ENCODE measurements at places on chromosomes 16 and 17.

- DNase-seq: no peak
Measured at GRCh38 chr17:35804658-35805192, 4.6 kb upstream of the TAF15 start.

DNA sequence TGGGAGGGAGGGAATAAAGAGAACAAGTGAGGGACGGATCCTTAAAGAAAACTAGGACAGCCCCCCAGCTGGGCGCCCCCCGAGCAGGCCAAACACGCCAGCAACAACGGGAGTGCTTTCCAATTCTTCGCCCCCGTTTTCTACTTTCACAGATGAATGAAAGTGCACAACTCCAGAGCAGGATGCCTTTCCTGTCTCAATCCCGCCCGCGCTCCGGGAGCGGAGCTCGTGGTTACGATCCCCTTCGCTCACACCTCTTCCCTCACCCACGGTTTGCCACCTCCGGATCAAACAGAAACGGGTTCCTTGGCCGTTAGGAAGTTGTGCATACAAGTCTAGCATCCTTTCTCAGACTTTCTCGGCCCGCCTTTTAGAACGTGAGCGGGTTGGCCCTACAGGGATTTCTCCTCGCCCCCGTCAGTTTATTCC is 680 bp downstream of the SKA2 start:
- DNase-seq: no peak

DNA sequence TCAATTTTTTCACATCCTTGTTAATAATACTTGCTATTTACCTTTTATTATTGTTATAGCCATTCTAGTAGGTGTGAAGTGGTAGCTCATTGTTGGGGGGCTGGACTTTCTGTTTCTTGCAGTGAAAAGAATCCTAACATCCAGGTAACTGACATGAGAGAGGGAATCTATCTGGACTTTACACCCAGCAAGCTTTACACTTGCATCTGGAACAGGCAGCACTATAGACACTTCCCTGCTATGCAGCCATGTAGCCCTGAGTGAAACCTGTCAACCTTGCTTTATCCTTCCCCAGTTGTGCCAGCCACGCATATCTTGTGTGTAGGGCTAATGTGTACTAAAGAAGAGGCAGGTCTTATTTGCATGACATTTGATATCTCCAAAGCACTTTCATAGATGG is 16.9 kb upstream of the ABCC12 start:
- no peak for DNase-seq

DNA sequence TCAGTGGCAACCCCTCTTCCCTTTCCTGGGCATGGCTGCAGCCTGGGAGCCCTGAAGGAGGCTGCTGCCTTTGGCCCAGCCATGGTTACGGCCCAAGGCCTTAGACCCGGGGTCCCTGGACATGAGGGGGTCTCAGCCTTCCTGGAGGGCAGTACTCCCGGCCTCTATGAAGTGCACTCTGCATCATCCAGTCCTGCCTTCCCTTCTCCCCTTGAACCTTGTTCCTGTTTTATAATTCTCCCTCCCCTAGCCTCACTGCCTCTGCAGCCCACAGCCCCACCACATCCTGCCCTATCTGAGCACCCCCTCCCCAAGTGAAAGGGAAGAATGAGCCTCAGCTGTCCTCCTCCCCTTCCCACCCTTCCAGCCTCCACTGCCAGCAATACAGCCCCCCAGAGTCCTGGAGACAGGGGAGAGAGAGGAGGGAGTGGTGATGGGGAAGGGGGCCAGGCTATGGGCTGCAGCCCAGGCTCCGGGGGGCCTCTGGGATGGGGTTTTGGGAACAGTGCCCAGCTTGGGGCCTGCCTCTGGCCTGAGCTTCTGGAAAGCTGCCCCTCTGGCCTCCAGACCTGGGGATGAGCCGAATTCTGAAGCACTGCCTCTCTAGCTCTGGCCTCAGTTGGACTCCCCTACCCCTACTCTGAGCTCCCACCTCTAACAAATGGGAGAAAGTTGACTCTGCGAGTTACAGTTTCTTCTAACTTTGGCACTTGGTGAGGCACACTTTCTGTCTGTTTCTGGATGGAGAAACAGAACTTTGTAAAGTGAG is 7.6 kb downstream of the CCR7 start:
- no peak for DNase-seq

DNA sequence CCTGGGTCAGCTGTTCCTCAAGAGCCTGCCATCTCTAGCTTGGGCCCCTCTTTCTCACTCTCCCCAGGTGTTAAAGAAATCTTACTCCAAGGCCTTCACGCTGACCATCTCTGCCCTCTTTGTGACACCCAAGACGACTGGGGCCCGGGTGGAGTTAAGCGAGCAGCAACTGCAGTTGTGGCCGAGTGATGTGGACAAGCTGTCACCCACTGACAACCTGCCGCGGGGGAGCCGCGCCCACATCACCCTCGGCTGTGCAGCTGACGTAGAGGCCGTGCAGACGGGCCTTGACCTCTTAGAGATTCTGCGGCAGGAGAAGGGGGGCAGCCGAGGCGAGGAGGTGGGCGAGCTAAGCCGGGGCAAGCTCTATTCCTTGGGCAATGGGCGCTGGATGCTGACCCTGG is 6.8 kb downstream of the CNP start:
- no peak for DNase-seq

DNA sequence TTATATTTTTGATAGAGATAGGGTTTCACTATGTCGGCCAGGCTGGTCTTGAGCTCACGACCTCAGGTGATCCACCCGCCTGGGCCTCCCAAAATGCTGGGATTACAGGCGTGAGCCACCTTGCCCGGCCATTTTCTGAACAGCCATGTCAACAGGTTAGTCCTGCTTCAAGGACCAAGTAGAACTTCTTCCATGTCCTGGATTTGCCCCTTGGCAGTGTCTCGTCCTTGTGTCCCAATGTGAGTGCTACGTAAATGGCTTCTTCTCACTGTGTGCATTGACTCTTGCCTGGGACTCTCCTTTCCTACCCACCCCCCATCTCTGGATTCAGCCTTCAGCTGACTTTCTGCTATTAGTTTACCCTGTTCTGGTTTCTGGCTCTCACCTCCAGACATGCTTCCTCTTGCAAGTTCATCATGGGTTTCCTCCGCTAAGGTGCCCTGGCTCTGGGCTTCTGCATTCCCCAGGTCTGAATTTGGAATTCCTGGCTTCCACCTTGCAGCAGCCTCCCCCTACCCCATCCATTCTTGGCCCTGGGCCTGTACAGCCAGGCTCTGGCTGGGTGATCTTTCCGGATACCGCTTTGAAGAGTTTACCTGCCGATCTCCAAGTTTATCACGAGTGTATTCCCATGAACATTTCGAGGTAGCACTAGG is 14.0 kb upstream of the IRF8 start:
- no peak for DNase-seq

DNA sequence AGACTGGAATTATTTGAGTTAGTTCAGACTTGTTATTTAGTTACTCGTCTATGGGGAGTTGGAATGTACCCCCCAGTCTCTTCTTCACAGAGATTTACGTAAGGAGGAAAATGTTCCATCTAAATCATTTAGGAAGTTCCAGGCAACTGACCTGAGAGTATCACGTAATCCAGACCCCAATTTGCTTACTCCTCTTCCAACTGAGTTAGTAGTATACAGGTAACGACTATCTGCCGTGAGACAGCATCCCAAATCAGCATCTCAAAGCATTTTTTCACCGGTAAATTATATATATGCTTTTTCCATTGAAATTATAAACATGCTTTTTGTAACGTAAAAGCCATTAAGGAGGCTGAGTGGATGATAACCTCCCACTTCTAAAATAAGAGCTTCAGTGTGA is 214.3 kb upstream of the WSB1 start:
- DNase-seq: no peak

- no peak for DNase-seq
Measured at GRCh38 chr17:73510981-73511718, 133.1 kb downstream of the SDK2 start.

DNA sequence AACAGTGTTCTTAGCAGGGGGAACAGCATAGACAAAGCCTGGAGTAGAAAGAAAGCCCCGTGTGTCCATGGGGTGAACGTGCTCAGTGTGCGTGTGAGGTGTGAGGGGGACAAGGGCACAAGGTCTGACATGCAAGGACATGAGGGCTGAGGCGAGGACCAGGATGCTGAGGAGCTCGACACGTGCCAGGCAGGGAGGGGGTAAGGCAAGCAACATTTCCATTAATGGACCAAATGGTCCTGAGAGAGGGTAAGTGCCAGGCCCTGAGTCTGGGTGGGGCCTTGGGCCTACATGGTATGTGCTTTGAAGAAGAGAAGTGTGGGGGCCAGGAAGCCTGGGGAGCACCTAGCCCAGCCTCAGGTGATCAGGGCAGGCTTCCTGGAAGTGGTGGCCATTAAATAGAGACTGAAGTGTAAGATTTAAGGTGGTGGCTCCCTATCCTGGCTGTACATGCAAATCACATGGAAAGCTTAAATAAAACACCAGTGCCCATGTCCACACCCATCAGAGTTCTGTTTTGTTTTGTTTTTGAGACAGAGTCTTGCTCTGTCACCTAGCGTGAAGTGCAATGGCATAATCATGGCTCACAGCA is 29.3 kb downstream of the ADCY7 start:
- DNase-seq: no peak

DNA sequence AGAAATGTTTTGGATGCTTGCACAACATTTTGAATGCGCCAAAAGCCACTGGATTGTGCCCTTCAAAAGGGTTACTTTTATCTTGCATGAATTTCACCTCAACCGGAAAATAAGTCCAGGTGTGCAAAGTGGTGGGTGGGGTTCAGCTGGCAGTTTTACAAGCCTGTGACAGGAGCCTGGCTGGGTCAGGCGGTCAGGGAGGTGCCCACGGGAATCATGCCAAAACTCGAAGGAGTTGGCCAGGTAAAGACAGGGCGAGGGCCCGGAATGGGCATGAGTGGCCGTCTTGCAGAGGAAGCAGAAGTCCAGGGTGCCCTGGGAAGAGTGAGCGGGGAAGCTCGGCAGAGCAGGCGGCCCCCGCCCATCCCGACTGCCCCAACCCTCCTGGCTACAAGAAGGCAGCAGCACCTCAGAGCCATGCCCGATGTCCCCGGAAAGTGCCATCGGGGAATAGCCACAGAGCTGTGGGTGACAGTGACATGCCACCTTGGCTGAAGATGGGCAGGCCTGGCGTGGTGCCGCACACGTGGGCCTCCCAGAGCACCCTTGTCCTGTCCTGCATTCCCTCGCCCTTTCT is 19.1 kb upstream of the CACNG1 start:
- DNase-seq: no peak

GRCh38 chr16:48252013-48252412 is 4.7 kb upstream of the ABCC11 start:
- no peak for DNase-seq

DNA sequence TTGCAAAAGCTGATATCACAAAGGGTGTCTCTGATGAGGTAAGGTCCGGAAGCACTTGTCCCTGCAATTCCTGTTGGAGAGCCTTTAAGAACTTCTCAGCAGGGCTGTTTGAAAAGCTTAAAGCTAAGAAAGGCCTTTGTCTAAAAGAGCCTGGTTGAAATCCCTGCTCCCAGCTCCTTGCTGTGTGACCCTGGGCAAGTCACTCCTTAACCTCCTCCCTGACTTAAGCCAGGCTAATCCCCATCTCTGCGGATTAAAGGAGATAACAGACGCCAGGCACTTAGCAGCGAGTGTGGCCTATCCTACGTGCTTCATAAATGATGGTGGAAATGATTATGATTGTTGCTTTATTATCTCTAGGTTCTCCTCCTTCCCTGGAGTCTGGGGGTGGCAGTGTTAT is 368.0 kb upstream of the RBFOX1 start:
- DNase-seq: no peak

DNA sequence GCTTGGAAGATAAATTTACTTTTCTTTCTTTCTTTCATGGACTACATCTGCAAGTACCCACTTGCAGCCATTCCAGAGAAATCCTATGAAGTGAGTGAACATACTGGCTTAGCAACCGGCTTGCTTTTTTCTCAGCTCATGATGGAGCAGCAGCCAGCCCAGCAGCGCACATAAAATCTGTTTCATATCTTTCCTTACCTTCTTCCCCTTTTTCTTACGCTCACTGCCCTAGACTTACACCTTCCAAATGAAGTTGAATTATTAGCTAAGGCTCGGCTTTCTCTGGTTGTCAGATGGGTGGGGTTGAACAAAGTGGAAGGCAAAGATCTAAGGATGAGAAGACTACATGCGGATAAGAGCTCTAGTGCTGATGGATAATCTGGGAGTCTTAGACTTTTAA is 13.9 kb upstream of the ABCA8 start:
- DNase-seq: no peak

DNA sequence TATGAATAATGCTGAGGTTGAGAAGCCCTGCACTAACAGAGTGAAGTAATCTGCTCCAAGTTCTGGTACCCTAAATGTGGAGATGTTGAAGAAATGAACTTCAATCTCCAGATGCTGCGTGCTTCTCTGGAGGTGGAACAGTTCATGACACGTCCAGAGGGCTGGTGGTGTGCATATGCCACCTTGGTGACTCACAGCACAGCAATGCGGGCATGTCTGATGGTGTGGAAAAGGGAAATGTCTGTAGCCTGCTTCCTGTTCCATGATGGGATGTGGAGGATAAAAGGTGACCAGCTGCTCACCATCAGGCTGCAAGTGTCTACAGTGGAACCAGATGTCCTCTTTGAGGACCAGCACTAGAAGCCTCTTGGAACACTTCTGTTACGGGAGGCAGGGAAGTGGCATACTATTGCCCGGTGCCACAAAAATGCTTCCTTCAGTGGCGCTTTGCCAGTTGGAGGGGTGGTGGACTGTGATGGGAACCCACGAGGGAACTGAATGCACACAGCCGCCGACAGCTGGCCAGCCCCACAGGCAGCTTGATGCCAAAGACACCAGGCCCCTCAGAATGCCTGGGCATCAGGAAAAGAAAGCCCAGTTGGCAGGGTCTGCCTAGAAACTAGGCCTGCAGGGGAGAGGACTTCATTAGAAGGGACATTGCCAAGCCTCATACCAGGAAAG is 19.9 kb downstream of the SNX11 start:
- no peak for DNase-seq

- DNase-seq: no peak
Measured at GRCh38 chr17:67461228-67461780, 84.2 kb downstream of the PITPNC1 start.

DNA sequence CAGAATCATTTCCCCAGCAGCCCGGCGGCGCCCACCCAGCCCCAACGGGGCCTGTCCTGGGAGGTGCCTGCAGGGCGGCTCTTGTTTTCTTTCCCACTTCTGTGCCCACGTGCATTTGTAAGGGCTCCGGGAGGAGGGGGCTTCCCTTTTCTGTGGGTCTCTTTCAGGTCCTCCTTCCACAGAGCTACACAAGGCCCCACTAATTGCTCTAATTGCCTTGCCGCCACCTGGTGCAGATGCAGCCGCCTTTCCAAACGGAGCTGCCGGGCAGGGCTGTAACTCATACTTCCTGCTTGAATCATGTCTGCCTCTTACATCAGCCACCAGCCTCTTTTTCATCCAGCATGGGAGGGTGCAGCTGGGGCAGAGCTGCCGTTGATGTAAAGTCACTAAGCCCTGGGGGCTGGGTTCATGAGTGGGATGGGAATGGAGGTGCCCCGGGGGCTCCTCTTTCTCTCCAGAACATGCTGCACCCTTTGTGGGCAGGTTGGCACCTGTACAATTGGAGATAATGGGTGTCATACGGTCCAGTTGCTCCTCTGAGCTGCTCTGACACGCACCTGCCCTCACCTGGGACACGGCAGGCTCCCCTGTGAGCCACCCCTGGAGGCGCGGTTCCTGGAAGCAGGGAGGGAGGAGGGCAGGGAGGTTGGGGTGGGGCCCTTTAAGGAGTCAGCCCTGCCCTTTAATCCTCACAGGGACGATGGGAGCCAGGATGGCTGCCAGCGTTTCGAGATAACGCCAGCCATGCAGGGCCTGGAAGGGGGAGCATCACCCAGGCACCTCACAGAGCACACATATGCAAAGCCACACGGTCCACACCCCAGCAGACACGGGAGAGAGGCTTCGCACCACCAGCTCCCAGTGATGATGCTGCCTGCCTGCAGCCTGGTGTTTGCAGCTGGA is 41.1 kb upstream of the KLHDC4 start:
- DNase-seq: no peak

GRCh38 chr17:227946-228615 is 46.6 kb upstream of the DOC2B start:
- no peak for DNase-seq
